Articular chondrocyte of knee joint (primary cell): ENCODE measurements at places on chromosomes 5 and 9. TPM values are rescaled to one million over a fixed set of nuclear protein-coding genes. Genes with fewer than 3 reads are reported as not detected.

The SARDH gene
- 4.1 and 9.3 TPM in 2 replicates for total RNA-seq

The ANKRD18A gene
- not detected in 2 replicates for total RNA-seq

The PCDHA3 gene
- total RNA-seq = 0.11 and 0.26 TPM in 2 replicates

The LCN15 gene
- not detected in 2 replicates for total RNA-seq

The CMYA5 gene
- 5.2 and 6.1 TPM in 2 replicates for total RNA-seq

The PCDHB4 gene
- 1.8 and 2.1 TPM in 2 replicates for total RNA-seq

The SPATA31A3 gene
- total RNA-seq = not detected in 2 replicates

The ARRDC3 gene
- total RNA-seq = 187 and 256 TPM in 2 replicates

The F2RL1 gene
- total RNA-seq = not detected in 2 replicates

The SHOC1 gene
- total RNA-seq = 0.11 and 0.13 TPM in 2 replicates

The FAM221B gene
- not detected in 2 replicates for total RNA-seq

The SHC3 gene
- 0.26 and 1.4 TPM in 2 replicates for total RNA-seq

The ACER2 gene
- 1.6 and 2.1 TPM in 2 replicates for total RNA-seq

The CD14 gene
- total RNA-seq = 2.9 and 5.3 TPM in 2 replicates

The WDR38 gene
- total RNA-seq = not detected in 2 replicates

The LURAP1L gene
- 6.9 and 11.7 TPM in 2 replicates for total RNA-seq

The ADAMTSL2 gene
- total RNA-seq = 0.11 and 0.26 TPM in 2 replicates
